CD4-positive, alpha-beta T cell treated with Interleukin-10 for 1 hour (primary cell): ENCODE measurements at places on chromosomes 6 and 20.

DNA sequence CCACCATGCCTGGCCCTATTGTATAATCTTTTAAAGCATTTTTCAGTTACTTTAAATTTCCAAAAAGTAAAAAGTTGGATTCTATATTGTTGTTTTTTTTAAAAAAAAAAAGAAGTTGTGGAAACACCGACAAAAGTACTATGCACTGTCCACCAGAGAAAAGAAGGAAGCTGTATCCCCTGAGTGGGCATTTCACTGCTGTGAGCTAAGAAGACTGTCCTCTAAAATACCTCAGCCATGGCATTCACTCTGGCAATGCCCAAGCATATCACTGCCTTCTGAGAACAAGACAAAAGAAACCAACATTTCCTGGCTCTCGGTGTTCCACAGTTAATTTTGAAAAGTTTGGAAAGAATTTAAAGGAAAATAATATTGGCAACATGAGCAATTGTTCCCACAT, 117.8 kb downstream of the IPCEF1 start:
- DNase-seq: no peak

- DNase-seq: no peak
Measured at GRCh38 chr20:58571693-58572427, 56.7 kb upstream of the APCDD1L start.

DNA sequence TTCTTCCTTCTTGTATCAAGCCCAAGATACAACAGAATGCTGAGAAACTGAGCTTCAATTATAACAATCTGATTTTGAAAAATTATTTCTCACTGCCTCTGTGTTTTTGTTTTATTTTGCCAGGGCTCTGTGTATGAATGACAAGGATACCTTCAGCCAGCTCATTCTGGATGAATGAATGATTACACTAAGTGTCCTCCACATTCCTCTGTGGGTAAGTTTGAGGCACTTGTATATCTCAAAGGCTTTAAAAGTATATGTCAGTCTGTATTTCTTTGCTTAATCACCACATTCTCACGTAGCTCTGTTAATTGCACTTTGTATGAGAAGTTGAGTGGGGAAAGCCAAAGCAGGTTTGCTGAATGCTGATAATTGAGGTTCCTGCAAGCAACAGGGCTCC, 95.1 kb downstream of the TIAM2 start:
- no peak for DNase-seq

DNA sequence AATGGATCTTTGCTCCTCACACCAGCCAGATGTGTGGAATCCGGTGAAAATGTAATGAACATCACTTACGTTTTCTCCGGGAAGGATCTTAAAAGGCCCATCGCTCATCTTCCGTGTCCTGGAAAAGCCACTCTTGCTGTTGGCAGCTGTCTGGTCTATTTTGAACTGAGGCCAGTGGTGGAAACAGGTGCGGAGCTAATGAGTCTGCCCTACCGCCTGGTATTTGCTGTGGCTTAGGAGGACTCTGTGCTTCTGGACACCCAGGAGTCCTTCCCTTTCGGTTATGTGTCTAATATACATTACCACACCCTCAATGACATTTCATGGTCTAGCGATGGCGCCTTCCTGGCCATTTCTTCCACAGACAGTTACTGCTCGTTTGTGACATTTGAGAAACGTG, 264.2 kb upstream of the PREP start:
- no peak for DNase-seq

DNA sequence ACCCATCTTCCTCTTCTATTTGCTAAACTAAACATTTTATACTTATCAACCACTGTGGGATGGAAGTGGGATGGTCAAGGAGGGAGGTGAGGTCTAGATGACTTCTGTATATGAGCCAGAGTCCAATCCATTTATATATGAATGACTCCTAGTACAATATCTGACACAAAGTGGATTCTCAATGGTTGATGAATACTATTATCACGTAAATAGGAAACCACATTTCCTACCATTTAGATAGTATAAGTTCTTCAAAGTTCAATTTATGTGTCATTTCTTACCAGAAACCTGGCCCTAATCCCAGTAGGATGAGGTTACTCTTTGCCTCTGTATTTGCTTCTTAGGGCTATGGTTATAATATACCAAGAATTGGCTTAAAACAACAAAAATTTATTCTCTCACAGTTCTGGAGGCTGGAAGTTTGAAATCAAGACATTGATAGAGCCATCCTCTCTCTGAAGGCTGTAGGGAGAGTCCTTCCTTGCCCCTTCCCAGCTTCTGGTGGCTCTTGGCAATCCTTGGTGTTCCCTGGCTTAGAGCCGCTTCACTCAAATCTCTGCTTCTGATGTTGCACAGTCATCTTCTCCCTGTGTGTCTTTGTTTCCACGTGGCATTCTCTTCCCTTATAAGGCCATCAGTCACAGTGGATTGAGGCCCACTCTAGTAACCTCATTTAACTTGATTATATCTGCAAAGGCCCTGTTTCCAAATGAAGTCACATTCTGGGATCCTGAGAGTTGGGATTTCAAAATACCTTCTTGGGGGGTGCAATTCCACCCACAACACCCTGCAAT, 41.0 kb upstream of the RAB23 start:
- no peak for DNase-seq

DNA sequence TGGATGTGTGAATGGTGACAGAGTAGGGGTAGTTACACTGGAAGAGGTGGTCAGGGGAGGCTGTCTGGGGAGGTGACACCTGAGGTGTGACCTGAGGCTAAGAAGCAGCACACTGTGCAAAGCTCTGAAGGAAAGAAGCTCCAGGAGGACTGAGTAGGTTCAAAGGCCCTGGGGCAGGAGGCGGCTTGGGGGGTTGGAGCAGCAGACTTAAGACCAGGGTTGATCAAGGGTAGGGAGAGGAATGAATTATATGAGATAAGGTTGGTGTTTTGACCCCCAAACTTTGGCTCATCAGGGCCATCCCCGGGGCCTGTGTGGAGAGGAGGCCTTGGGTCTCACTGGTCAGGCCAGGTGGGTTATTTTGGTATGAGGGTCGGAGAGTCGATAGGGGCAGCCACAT, 166.1 kb downstream of the GRM4 start:
- DNase-seq: no peak

GRCh38 chr6:79574630-79575225, 37.5 kb upstream of the LCA5 start:
- no peak for DNase-seq

GRCh38 chr6:11414176-11414963, 123.2 kb upstream of the TMEM170B start:
- peak; percentile 79 for DNase-seq

- no peak for DNase-seq
Measured at GRCh38 chr20:64167676-64168075, 3.4 kb downstream of the MYT1 start.

DNA sequence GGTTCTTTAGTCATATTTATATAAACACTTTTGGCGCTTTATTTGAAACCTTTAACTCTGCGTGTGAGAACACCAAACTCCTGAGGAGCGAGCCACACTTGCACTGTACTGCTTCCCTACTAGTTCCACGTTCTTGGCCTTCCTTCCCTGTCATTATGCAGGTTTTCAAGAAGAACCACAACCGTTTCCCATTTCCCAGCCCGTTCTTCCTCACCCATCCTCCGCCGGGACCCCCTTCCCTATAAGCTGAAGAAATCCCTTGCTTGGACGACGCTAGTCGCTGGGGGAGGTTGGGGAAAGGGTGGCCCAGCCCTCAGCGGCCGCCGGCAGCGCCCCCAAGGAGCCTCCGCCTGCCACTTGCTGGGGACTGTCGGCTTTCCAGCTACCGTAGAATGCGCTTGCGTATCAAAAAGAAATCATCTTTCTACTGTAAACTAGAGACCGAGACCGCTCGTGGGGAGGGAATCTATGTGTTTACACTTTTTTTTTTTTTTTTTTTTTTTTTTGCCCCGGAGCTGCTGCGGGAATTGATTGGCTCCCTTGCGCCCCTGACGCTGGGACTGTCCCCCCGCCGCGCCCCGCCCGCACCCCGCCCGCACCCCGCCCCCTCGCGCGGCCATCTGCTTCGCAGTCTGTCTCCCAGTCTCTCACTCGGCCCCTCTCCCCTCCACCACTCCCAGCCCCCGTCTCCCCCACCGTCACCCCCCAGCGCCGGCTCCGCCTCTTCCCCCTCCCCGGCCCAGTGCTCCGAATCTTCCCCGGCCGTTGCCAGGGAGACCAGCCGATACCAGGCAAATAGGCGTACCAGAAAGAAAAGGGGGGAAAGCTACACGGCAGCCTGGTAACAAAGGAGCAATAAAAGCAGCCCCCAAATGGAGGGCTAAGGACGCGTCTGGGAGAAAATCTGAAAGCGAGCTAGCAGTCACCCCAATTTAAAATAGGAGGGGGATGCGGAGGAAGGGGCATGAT, 2.3 kb upstream of the MARCKS start:
- DNase-seq: no peak

- peak; percentile 78 for DNase-seq
Measured at GRCh38 chr20:31560094-31560745, 44.9 kb upstream of the ID1 start.

DNA sequence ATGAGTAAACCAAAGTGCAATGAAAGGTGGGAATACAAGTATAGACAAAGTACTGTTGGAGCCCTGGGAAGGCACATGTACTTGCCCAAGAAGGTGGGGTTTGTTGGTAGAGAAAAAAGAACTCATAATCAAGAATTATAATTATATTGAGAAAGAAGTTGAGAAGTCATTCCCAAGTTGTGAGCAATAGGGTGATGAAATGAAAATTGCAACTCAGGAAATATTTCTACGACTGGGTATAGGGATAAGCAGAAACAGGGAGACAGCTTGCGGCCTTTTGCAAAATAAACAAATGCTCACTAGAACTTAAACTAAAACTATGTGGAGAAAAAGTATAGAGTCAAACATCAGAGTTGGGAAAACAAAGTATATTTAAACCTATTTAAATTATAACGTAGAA, 250.7 kb upstream of the FAM83B start:
- no peak for DNase-seq
